Esophagus mucosa (tissue), 1 donor: ENCODE measurements at places on chromosomes 3 and 15.

GRCh38 chr3:31384117-31384516, 148.6 kb upstream of the STT3B start:
- ATAC-seq = no peak

- ATAC-seq = peak; percentile 10
Observed at GRCh38 chr15:100769043-100769974, 110.3 kb upstream of the ALDH1A3 start.

GRCh38 chr15:82045892-82046665, at the start of gene MEX3B:
TSS of gene MEX3B (minus strand) at chr15:82046018. CDS start at chr15:82045705, 313 bp downstream.
- ATAC-seq = peak; percentile 77

GRCh38 chr3:79810092-79810491, 42.3 kb upstream of the ROBO1 start:
- no peak for ATAC-seq

DNA sequence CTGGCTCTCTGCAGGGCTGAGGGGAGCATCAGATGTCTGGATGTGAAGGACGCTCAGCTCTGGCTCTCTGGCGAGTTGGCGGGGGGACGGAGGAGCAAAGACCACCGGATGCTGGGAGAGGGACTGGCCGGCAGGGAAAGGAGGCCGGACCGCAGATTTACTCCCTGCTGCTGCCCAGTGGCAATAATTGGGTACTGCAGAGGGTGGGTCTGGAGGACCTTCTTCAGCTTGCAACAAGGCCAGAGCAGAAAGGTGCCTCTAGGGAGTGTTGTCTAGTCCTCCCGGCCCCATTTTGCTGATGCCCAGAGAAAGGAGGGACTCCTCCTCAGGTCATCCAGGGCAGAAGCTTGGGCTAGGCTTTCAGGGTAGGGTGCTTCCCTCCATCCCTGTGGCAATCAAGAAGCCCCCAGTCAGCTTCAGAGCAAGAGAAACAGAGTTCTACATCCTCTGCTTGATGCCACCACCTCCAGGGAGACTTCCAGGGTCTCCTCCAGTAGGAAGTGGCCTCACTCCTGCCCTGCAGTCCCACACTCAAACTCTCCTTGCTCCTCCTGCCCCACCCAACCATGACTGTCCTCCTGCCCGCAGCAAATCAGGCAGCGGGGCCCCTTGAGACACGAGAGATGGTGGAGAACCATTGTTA, 20.3 kb upstream of the CSPG4 start:
- ATAC-seq = peak; percentile 58

DNA sequence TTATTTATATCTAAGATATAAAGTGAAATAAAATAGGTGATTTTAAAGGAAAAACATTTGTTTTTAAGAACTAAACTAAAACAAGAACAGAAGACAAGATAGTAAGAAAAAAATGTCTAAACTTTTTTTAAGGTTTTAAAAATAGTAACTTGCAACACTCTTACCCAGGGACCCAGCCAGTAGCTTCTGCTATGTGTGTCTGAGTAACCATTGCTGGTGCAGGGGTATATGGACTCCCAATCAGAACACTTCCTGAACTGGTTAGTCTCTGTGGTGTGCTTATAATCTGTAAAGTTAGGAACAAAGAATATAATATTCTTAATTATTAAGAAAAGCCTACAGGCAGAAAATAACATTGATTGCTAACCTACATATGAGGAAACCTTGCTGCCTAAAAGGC, 118.4 kb downstream of the ATP1B3 start:
- ATAC-seq = no peak

DNA sequence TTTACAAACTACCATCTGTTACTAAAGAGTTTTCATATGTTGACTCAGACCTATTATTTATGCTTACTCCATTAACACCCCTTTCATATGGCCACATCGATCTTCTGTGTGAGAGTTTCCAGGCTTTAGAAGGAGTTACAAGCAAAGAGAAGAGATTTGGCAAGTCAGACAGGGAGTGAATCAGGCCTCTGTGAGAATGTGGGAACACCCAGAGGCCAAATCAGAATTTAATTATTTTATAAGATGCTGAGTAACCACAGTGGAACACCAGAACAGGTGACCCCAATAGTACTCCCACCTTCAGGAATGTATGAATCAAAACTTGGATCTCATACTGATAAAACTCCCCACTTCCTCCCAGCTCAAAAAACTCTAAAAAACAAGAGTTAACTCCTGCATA, 42.0 kb downstream of the IFT57 start:
- ATAC-seq = peak; percentile 71

DNA sequence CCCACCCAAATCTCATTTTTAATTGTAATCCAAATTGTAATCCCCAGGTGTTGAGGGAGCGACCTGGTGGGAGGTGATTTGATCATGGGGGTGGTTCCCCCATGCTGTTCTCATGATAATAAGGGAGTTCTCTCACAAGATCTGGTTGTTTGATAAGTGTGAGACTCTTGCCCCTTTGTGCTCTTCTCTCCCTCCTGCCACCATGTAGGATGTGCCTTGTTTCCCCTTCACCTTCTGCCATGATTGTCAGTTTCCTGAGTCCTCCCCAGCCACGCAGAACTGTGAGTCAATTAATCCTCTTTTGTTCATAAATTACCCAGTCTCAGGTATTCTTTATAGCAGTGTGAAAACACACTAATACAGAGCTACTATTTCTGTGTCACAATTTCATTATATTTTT, 88.7 kb downstream of the NCEH1 start:
- no peak for ATAC-seq

DNA sequence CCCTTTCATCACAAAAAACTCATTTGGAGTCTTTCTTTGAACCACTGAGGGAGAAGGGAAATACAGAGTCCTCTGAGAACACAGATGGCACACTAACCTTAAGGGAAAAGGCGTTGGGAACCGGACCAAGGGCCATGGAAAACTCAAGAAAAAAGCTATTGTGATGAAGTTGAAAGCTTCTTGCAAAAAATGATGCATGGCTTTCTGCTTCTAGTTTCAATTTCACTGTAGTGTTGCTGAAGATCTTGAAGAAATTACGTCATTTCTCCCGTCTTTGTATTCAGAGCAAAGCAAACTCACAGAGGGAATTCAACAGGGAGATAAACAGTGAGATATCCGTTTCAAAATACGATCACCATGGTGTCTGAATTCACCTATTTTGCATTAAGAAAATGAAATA, 642.3 kb upstream of the ADAMTS9 start:
- ATAC-seq = no peak

DNA sequence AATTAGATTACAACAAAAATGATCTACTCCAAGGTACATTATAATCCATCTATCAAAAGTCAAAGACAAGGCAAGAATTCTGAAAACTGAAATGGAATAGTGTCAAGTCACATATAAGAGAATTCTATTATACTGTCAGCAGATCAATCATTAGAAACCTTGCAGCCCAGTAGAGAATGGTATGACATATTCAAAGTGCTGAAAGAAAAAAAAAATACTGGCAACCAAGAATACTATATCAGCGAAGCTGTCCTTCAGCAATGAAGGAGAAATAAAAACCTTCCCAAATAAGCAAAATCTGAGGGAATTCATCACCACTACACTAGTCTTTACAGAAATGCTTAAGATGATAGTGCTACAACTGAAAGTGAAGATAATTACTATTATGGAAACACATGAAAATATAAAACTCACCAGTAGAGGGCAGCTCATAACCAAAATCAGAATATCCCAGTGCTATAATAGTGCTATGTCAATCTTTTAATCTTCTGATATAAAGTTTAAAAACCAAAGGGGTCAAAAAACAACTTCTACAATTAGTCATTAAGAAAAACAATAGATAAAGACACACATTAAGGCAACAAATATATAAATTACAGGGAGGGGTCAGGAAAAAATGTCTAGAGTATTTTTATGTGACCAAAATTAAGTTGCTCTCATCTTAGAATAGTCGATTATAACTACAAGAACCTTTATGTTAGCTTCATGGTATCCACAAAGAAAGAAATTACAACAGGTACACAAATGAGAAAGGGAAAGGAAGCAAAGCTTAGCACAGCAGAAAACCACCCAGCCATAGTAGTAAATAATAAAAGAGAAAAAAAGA, 190.7 kb upstream of the CNTN6 start:
- no peak for ATAC-seq

GRCh38 chr3:161977063-161977462, 480.5 kb downstream of the OTOL1 start:
- no peak for ATAC-seq

DNA sequence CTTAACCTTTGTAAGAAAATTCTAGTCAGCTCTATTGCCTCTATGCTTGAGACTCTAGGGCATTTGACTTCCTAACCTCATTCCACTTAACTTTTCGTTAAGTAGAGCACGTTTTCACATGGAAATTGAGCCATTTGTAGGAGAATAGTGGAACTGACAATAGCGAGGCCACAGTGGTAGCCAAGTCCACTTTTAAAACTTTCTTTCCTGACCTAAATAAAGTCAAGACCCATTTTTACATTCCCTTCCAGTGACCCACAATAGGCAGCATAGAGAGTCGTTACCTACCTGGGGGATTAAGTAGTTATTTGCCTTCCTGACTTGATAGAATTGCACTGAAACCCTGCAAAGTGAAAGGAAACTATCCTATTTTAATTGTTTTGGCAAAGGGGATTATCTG, 386.0 kb upstream of the NECTIN3 start:
- no peak for ATAC-seq

- ATAC-seq = no peak
Observed at GRCh38 chr3:9762871-9763270, 6.9 kb downstream of the CAMK1 start.

GRCh38 chr15:78691851-78692421, 50.9 kb upstream of the CHRNB4 start:
- ATAC-seq = no peak

- ATAC-seq = peak; percentile 64
Observed at GRCh38 chr3:194270627-194271459, 80.3 kb downstream of the CPN2 start.

- no peak for ATAC-seq
Observed at GRCh38 chr3:46677411-46677726, 16.1 kb downstream of the ALS2CL start.

DNA sequence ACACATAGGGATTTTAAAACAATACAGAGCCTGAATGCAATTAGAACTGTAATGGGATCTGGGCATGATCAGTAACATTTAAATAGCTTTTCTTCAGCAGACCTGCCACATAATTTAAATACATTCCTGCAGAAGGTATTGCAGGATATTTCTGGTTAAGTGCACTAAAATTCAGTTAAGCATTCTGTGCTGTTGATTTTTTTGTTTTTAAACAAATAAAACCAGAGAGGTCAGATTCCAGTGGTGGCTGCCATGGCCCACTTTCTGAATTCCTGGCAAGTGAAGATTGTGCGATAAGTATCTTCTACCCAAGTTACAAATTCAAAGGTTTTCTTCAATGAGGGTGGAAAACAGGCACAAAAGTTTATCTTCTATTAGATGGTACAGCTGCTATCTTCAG, 98.7 kb downstream of the RAP2B start:
- no peak for ATAC-seq

DNA sequence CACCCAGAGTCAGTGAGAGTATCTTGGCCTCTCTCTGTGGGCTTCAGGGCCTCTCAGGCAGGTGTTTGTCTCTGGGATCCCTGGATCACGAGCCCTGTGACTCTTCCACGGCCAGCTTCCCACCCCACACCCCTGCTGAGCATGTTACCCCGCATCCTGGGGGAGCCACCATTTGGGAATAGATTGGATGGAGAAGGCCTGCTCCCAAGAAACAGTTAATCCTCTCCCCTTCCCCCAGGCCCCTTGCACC, 15.5 kb upstream of the SRP14 start:
- ATAC-seq = no peak

DNA sequence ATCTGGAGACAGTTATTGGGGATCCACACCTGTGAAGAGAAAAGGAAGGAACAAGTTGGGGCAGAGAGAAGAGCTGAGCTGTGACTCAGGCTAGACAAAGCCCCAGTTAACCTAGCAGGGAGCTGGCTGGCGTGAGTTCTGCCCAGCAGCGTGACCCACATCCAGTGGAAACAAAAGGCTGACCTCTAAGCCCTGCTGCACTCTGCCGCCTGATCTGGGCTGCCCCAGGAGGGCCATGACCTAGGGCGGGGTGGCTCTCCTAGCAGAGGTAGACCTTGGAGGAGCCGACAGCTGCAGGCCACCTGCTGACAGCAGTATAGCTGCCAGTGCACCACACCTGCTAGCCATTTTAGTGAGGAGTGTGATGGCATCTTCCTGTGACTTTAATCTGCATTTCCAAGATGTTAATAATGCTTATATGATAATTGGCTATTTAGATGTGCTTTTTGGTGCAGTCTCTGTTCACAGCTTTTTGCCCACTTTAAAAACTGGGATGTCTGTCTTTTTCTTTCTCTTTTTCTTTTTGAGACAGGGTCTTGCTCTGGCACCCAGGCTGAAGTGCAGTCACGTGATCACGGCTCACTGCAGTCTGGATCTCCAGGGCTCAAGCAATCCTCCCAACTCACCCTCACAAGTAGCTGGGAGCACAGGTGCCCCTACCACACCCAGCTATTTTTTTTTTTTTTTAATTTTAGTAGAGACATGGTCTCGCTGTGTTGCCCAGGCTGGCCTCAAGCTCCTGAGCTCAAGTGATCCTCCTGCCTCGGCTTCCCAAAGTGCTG, 78.1 kb downstream of the LSM3 start:
- ATAC-seq = peak; percentile 30

- ATAC-seq = no peak
Observed at GRCh38 chr15:42413920-42414319, 54.6 kb downstream of the CAPN3 start.

DNA sequence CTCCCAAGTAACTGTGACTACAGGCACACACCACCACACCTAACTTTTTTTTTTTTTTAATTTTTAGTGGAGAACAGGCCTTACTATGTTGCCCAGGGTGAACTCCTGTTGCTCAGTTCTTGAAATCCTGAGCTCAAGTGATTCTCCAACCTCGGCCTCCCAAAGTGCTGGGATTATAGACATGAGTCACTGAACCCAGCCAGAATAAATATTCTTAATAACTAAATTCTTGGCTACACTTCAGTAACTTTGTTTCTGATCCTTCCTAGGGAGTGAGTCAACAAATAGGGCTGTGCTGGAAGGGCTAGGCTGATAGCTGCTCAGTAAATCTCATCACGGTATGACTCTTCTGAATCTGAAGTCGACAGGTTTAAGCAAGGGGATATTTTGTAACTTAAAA, 56.6 kb downstream of the P3H2 start:
- peak; percentile 97 for ATAC-seq

- peak; percentile 35 for ATAC-seq
Observed at GRCh38 chr3:112793326-112794081, 53.2 kb downstream of the CD200R1L start.

- ATAC-seq = no peak
Observed at GRCh38 chr3:111069974-111070771, 1.4 kb upstream of the NECTIN3 start.

DNA sequence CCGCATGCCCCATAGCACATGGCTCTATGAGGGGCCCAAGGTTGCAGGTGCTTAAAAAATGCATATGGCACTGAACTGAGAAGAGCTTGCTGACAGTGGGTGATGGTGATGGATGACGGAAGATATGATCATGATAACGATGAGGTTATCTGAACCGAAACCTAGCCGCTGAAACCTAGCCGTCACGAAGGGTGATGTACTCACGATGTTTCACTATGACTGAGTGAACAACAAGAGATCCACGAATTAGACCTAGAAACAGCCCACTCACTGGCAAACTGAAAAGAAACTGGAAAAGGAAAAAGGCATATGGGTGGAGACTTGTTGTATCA, 57.6 kb upstream of the BCL6 start:
- no peak for ATAC-seq

- ATAC-seq = no peak
Observed at GRCh38 chr3:126167566-126167965, 12.8 kb downstream of the ALDH1L1 start.
